NCI-H1417 treated with DMSO at 0.1 percent for 48 hours (cell line): ENCODE measurements at places on chromosomes 6 and 20.

DNA sequence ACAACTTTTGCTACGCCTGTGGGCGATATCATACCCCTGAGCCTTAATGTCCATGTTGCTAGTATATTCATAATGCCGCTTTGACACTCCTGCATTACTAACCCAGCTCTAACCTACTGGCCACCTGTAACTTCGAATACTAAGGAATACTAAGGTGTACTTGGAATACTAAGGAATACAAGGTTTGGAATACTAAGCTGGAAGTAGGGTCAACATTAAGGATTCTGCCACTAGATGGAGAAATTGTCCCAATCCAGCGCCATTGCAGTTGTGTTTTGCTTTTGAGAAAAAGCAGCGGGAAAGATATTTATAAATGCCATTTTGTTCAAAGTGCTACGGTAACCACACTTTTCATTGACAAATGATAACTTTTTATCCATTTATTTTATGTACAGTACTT, 10.7 kb downstream of the TBXT start:
- DNase-seq, result no peak

DNA sequence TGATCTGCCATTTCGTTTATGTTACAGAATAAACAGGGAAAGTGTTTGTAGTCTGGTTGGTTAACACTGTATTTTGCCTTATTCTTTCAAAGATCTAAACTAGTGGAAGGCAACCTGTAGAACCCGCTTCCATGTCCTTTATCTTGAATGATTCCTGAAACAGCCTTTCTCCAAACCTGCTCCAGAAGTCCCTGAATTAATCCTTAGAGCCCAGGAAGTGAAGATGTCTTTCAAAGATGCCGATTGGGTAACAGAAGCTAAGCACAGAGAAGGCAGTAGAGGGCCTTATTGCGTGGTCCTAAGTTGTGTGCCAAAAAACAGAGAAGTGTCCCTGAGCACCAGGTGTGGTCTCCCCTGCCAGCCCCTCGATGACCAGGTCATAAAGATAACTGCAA, 19.2 kb upstream of the ZSCAN16 start:
- no peak for DNase-seq

GRCh38 chr6:118284736-118285360, 263.2 kb upstream of the PLN start:
- no peak for DNase-seq

GRCh38 chr6:2876210-2877056, 26.7 kb downstream of the SERPINB9 start:
- no peak for DNase-seq

DNA sequence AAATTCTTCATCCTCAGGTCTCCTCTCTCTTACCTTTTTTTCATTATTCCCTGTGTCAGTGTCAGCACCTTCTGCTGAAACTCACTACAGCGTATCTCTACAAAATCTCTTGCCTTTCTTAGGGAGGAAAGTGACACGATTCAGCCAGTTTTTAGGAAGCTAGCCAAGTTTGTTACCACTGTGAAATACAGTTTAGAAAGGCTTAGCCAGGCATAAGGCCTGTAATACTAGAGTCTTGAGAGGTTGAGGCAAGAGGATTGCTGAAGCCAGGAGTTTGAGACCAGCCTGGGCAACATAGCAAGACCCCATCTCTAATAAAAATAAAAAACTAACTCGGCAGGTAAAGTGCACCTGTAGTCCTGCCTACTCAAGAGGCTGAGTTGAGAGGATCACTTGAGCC, 16.7 kb downstream of the TAB2 start:
- no peak for DNase-seq

- no peak for DNase-seq
These were observed 42.0 kb upstream of the OLIG3 start for GRCh38 chr6:137536104-137536773.

DNA sequence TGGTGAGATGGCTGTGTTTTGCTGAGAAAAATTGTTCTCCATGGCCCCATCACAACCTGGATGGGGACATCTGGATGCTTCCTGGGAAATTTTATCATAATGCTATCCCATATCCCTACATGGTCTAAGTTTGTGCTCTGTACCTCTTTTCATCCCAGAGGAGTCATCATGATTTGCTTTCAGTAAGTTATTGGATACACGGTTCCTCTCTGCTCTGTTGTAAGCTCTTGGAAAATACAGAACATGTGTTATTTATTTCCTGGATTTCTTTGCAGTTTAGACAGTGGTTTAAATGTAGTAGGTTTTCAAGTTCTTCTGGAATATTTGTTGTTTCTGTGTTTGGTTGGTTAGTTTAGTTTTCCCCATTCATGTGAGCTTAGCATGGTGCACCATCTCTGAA, 129.2 kb upstream of the ECI2 start:
- no peak for DNase-seq

DNA sequence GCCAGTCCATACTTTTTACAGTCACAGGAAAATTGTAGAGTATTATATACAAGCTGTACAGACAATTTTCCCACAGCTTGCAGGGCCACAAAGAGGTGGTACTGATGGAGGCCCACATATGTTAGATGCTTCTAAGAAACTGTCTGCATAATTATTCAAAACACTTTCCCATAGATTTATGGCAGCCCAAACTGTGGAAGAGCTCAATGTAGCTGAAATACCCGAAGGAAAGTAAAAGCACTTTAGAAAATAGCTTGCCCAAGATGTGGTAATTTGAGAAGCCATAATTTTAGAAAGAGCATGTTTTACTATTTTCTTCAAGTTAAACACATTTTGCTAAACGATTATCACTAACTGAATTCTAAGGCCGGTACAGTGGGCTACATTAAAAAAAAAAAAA, 36.9 kb downstream of the GMDS start:
- DNase-seq, result no peak

DNA sequence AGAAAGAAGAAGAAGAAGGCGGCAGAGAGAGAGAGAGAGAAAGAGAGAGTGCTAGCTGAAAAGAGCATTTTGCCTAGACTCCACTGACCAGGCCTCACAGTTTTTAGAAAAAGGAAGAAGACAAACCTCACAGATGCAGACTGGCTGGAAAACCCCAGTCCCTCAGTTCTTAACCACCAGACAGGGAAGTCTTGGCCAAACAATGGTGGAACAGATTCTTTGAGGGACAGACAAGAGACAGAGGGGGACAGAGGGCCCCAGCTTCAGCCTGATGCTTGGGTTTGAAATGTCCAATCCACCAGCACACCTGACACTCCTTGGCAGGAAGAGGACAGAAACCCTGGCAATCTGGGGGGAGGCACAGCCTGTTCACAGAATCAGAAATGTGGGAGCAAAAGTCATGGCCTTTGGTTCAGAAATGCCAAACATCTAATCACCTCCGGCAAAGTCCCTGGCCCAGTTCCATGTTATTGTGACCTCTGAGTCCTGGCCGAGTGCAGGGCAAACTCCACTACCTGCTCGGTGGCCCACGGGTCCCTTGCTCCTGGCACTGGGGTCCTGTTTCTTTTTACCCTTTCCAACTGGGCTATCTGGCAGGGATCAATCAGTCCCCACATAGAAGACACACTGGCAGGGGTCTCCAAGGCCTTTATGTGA, 235.2 kb downstream of the LY86 start:
- DNase-seq, result no peak

- DNase-seq, result no peak
These were observed 299.7 kb downstream of the PLCB1 start for GRCh38 chr20:8431538-8432434.
